Activated naive CD8-positive, alpha-beta T cell treated with anti-CD3 and anti-CD28 coated beads for 36 hours (primary cell): ENCODE measurements at places on chromosomes 12 and 14. TPM values are rescaled to one million over a fixed set of nuclear protein-coding genes. Genes with fewer than 3 reads are reported as not detected.

GRCh38 chr14:97218691-97219430 lies 421.7 kb downstream of the VRK1 start:
- H3K4me1 ChIP-seq: peaks cover 15% of the 10 kb centered on the region
- H3K27me3 ChIP-seq: peaks cover 14% of the 10 kb centered on the region
- H3K4me3 ChIP-seq: peak overlapping the region; percentile 79
- DNase-seq: peak; percentile 43
- H3K27ac ChIP-seq: no peak overlapping the region

Gene WNT5B
- total RNA-seq: 0.08 TPM

DNA sequence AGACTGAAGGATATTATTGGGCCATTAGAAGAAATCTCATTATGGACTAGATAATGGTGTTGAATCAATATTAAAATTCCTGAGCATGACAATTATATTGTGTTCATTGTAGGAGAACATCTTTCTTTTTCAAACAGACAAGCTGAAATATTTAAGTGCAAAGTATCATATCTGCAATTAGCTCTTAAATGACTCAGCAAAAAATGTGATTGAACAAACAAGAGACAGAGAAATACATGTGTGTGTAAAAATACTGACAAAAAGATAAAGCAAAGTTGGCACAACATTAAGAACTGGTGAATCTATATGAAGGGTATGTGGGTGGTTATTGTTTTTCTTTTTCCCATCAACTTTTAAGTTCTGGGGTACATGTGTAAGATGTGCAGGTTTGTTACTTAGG lies 9.5 kb downstream of the CEP290 start:
- no peak overlapping the region for H3K4me3 ChIP-seq
- no peaks in the 10 kb centered on the region for H3K27me3 ChIP-seq
- DNase-seq: no peak
- H3K36me3 ChIP-seq: peaks cover 21% of the 10 kb centered on the region
- H3K27ac ChIP-seq: no peak overlapping the region

Gene KRT6A
- total RNA-seq: not detected

Gene TMEM121
- total RNA-seq: 16.7 TPM

DNA sequence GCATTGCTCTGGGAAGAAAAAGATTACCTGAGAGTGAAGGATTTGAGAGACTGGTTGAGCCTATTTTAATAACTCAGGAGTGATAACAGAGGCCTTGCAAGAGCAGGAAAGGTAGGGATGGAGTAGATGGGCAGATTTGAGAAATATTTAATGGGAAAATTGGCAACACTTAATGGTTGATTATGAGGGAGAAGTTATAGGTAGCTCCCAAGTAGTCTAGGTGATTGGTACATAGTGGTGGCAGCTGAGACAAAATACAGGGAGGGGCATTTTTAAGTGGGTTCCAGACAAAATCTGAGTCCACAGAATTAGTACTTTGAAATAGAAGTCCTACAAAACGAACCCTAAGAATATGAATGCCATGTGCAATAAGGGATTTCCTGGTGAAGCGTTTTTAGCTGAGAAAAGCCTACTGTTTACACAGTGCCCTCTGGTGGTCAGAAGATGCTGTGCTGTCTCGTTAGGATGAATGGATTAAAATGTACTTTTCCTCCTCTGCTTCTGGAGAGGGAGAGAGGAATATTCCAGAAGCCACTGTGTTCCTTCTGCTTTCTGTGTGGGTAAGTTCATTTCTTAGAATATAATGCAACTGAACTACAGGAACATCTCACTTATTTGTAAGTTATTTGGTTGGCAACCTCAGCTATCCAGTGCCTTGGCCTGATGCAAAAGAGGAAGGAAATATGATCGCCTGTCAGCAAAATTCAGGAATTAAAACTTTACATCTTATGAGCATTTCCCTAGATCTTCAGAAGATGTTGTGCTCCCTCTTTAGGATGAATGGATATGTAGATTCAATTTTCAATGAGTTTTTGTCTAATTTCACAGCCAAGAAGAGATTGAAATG lies 6.5 kb downstream of the ZBTB1 start:
- peaks cover 33% of the 10 kb centered on the region for H3K36me3 ChIP-seq
- H3K4me3 ChIP-seq: peak overlapping the region; percentile 44
- no peaks in the 10 kb centered on the region for H3K27me3 ChIP-seq
- peaks cover 71% of the 10 kb centered on the region for H3K4me1 ChIP-seq
- peak; percentile 49 for DNase-seq
- H3K27ac ChIP-seq: peak overlapping the region; percentile 77

Gene PRH2
- total RNA-seq: not detected

DNA sequence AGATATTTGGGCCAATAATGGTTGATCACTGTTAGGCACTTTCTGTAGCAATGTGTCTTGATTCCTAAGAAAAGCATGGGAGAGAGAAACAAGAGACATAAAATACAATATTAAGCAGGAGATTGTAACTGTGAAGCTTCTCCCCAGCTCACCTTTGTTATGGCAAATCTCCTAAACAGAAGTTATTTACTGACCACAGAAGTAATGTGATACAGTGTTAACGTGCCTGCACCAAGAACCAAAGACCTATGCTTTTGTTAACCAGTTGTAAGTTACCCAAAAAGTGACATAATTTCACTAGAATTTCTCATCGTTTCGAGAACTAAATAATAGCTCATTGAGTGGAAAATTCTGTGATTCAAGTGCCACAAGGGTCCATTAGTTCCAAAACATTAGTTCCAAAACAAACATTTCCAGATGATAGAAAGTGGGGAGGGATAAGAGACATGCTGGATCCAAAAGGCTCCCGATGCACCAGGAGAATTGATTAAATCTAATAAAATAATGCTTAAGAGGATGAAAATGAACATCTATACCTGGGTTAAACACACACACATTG lies 14.3 kb downstream of the RERG start:
- peaks cover 6% of the 10 kb centered on the region for H3K27me3 ChIP-seq
- H3K36me3 ChIP-seq: no peaks in the 10 kb centered on the region
- no peak for DNase-seq
- H3K4me1 ChIP-seq: no peaks in the 10 kb centered on the region
- H3K4me3 ChIP-seq: no peak overlapping the region
- no peak overlapping the region for H3K27ac ChIP-seq

Gene REP15
- 0.20 TPM for total RNA-seq

DNA sequence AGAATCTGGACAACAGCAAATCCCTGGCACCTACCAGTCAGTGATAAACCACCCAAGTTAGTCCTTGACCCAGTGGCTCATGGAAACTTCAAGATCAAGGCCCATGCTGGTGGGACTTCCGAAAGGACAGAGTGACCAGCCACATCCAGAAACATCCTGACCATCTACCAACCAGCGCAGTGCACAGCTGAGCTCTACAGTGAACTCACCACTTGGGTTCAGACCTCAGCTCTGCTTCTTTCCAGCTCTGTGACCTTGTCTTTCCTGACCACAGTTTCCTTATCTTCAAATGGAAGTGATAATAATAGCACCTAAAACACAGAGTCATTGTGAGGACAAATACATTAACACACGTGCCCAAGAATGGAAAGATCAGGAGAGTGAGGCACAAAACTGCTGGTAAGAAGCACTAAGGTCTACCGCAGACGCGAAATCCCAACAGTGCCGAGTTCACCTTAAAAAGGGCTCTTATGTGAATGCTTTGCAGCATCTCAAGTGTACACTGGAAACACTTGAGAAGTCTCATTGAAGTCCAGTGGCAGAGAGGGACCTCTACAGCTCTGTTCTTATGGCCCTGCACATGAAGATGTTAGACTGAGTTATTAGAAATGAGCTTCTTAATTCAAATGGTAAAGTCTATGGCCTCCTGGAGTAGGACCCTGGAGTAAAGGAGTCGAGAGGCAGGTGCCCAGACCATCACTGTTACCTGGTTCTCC lies 128.8 kb downstream of the CCDC60 start:
- no peaks in the 10 kb centered on the region for H3K36me3 ChIP-seq
- H3K4me1 ChIP-seq: no peaks in the 10 kb centered on the region
- no peak overlapping the region for H3K27ac ChIP-seq
- DNase-seq: no peak
- peaks cover 13% of the 10 kb centered on the region for H3K27me3 ChIP-seq
- H3K4me3 ChIP-seq: no peak overlapping the region
